ENCODE measurements at places on chromosomes 7 and 10.

- no peak for DNase-seq
These were observed 61.7 kb downstream of the FAM107B start for GRCh38 chr10:14712991-14713424.

- DNase-seq = no peak
These were observed 8.8 kb upstream of the NUPR2 start for GRCh38 chr7:56124981-56125380.

DNA sequence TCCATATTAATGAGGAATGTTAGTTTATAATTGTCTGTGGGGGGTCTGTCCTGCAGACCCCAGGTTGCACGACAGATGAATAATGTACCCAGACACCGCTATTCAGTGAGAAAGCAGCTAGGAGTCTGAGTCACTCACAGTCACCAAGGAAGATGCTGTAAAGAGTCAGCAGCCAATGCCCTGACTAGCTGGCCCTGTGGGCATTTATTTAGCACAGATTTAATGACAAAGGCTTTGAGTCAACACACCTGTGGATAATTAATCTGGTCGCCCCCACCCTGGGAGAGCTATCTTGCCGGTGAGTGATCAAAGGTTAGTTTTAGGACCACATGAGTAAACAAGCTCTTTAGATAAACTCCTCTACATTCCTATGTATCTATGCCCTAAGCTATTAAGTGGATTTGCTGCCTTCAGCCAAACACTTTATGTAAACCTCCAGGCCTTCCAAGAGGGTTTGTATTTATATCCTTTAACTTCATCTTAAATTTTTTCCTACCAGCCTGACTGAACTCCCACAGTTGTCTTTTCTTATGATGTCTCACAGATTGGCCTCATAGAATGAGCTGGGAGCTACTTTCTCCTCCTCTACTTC, 180.0 kb upstream of the ADCY1 start:
- DNase-seq = no peak

- DNase-seq = no peak
These were observed 337.6 kb downstream of the CDC14C start for GRCh38 chr7:49261928-49262327.

GRCh38 chr10:118781541-118781940, 26.8 kb upstream of the CACUL1 start:
- DNase-seq = no peak

GRCh38 chr7:73436031-73436929, 2.7 kb downstream of the FZD9 start:
- peak; percentile 47 for DNase-seq

- no peak for DNase-seq
These were observed 9.5 kb upstream of the ING3 start for GRCh38 chr7:120941064-120941463.

- no peak for DNase-seq
These were observed 40.8 kb upstream of the CACNB2 start for GRCh38 chr10:18099415-18099814.

- DNase-seq = peak; percentile 53
These were observed 126.1 kb upstream of the PRSS58 start for GRCh38 chr7:142383841-142384492.

GRCh38 chr10:101266381-101267289, 37.4 kb upstream of the LBX1 start:
- DNase-seq = no peak

GRCh38 chr7:44065431-44066110, at the start of gene PGAM2:
PGAM2 (minus strand) TSS chr7:44065567; CDS start chr7:44065529, 38 bp downstream.
- DNase-seq = no peak

- DNase-seq = peak; percentile 59
These were observed 718 bp upstream of the BPGM start for GRCh38 chr7:134645935-134646334.

DNA sequence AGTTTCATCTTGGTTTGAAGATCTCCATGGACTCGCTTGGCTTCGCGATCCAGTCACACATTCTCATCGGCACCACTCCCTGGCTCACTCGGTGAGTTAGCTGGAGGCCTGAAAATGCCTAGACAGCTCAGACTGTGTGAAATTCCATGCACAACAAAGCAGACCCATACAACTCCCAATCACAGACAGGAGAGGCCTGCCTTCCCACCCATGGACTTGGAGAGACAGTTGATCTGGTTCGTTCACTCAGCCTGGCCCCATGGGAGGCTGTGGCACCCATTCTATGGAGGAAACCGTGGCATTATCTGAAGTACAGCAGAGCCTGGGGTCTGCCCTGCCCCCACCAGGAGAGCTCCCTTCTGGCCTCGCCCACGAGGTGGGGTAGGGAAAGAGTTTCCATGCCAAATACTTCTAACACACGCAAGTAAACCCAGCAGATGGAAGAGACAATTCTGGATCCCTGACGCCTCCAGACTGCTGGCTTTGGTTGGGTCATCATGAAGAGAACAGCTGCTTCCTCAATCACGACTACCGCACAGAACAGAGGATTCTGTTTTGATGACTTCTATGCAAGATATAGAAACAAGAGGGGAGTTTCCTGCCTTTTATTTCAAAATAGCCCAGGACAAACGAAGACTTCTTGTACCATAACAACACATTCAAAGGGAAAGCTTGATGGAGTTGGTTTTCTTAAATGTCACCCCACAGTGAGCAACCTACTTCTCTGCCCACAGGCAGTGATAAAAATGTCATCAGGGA, 15.9 kb downstream of the FAM53B start:
- peak; percentile 15 for DNase-seq

DNA sequence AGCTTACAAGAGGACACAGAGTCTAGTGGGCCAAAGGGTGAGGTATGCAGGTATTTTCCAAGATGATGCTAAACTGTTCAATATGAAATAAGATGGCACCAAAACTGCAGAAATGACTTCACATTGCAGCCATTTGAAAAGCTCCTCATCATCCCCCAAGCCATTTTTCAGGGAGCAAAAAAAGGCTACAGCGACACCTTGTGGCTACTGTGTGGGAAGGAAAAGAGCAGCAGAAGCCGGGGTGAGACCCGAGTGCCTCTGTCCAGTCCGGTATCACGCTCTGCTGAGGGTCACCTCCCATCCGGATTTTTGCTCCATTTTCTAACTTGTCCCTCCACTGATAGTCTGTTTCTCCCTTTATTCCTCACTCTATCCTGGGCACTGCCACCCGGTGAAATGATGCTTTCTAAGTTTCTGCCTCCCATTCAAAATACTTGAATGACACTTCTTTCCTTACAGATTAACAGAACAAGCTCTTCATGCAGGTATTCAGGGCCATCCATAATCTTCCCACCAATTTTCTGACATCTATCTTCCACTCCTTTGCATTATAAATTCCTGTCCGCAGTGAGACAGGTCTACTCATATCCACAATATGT, 220.2 kb downstream of the DGKI start:
- peak; percentile 65 for DNase-seq

DNA sequence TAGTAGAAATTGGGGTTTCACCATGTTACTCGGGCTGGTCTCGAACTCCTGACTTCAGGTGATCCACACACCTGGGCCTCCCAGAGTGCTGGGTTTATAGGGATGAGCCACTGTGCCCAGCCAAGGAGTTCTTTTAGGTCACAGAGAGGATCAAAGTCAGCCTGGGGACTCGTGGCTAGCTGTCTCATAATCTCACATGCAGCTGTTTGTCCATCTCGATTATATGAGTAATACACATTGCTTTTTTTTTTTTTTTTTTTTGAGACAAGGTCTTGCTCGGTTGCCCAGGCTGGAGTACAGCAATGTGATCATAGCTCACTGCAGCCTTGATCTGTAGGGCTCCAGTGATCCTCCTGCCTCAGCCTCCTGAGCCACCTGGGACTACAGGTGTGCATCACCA, 2.2 kb downstream of the IFT22 start:
- DNase-seq = no peak

DNA sequence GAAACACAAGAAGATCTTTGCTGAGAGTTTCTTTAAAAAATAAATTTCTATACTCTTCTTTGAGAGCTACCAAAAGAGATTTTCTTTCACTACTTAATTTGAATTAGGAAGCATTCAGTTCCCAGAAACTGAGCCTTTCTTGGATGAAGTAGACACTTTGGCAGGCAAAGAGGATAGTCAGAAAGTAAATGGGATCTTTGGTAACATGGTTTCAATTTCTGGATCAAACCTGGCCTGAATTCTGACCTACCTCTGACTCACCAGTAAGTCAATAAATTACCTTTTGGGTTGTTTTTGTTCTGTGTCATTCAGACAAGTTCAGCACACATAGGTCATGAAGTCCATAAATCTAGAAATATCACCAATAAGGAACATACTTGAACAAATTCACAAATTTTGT, 26.8 kb upstream of the CABCOCO1 start:
- no peak for DNase-seq

GRCh38 chr10:28705472-28705871, 28.2 kb downstream of the BAMBI start:
- no peak for DNase-seq

GRCh38 chr10:68470300-68470699, 1.5 kb downstream of the DNA2 start:
- DNase-seq = no peak

DNA sequence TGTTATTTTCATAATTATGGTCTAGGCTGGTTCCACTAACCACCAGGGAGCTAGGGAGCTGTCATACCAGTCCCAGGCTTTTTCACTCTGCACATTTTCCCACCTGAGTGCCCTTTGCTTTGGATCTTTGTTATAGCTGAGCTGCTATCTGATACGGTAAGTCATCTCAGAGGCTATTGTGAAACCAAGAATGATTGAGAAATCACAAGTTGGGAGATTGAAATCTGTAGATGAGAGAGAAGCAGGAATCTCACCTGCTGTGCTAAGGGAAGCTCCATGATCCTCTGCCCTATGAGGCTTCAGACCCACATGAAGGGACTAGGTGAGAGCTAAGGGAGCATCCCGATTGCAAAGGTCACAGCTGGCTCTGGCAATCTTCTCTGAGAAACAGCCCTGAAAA, 307.8 kb downstream of the REEP3 start:
- no peak for DNase-seq

DNA sequence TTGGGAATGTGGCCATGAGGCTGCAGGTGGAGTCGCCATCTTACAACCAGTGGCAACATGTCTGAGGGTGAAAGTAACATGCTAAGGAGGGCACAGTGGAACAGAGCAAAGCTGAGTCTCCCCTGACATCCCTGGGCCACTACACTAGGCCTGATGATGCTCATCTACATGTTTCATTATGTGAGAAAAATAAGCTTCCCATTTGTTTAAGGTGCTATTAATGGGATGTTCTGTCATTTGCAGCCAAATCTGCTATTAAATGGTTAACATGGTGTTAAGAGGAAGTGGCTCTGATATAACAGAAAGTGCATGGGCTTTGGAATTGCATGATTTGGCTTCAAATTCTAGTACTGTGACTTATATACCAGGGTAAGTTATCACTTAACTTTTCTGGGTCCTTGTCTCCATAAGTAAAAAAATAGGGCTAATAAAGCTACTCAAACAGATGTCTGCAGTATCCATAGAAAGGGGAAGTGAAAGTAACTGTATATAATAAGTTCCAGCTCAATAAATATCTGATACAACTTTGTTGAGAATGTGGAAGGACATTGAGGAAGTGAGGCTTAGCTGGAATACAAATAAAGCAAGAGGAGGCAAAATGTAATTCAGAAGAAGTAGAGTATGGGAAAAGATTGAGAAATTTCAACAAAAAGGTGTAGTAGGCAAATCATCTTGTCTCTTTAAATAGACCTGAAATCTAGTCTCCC, 158.9 kb downstream of the RTKN2 start:
- no peak for DNase-seq

DNA sequence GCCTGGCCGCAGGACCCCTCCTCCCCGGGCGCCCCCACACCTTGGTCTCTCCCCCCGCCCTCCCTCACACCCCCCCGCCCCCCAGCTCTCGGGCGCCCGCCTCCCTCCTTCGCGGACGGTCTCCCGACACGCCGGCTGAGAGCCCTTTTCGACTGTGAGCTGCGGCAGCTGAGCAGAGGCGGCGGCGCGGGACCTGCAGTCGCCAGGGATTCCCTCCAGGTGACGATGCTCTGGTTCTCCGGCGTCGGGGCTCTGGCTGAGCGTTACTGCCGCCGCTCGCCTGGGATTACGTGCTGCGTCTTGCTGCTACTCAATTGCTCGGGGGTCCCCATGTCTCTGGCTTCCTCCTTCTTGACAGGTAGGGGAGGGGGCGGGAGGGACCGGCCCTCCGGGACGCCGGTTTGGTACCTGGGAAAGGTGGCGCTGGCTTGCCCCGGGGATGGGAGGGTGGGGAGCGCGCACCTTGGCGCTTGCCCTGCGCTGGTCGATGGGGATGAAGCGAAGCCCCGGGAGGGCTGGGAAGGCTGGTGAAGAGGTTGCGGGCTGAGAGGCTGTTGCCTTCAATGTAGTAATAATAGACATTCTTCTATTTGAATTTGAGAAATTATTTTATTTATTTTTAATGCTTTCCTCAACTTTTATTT, at the start of gene BMPER:
Gene BMPER, plus strand, starts transcription at position 151 of the 644 bp plus-strand sequence. Its CDS starts 75 bp downstream, at position 226.
- peak; percentile 39 for DNase-seq

GRCh38 chr10:14180911-14181566, 149.7 kb downstream of the FRMD4A start:
- no peak for DNase-seq

DNA sequence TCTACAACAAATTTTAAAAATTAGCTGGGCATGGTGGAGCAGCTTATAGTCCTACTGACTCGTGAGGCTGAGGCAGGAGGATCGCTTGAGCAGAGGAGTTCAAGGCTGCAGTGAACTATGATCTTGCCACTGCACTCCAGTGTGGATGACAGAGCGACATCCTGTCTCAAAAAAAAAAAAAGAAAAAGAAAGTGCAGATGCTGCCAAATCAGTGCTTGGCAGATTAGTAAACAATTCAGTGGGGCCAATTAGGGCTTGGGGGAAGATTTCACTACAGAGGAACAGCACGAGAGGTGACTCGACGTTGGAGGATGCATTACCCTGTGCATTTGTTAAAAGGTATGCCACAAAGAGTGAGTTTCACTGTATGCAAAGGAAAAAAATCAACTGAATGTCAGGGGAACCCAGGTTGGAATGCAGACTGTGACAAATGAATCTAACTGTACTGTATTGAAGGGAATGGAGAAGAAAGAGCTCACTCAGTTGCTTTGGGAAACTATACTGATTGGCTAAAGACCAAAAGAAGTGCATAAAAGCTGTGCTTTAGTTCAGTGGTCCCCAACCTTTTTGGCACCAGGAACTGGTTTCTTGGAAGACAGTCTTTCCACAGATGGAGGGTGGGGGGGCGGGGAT, 31.6 kb downstream of the GARIN1A start:
- peak; percentile 20 for DNase-seq

DNA sequence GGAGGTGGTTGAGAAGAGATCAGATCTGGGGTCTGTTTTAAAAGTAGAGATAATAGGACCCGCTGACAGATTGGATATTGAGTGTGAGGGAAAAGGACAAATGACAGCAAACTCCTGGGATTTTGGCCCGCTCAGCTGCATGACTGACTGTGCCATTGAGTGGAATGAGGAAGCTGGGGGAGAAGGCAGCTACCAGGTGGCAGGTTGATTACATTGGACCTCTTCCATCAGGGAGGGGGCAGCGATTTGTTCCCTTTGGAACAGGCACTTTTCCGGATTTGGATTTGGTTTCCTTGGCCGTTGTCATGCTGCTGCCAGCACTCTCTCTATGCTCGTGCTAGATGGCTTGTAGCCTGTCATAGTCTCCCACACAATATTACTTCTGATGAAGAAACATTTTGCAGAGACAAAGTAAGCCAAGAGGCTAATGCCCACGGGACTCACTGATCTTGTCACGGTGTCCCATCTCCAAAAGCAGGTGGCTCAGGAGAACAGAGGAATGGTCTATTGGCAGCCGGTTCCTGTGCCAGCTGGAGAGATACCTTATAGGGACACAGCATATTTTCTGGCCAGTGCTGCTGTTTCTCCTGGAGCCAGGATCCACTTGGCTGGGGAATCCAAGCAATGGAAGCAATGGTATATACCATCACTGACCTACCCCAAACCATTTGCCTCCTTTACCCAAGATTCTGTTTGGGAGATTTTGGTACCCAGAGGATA, 69.1 kb upstream of the WAC start:
- DNase-seq = no peak

- no peak for DNase-seq
These were observed 3.0 kb downstream of the ADCK2 start for GRCh38 chr7:140675726-140676125.

Measured in mesenchymal stem cell (in vitro differentiated cells and primary cell).